ENCODE measurements at places on chromosomes 3 and 15.

- no peak for DNase-seq
Observed at GRCh38 chr15:69815793-69816192, 281.9 kb downstream of the TLE3 start.

DNA sequence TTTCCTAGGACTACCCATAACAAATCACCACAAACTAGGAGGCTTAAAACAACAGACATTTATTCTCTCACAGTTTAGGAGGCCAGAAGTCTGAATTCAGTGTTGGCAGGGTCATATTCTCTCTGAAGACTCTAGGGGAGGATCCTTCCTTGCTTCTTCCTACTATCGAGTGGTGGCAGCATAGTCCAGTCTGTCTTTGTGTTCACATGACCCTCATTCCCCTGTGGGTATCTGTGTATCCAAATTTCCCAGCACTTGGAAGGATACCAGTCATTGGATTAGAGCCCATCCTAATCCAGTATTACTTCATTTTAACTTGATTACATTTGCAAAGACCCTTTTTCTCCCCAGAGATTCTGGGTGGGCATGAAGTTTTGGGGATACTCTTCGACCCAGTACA is 63.8 kb downstream of the GMPS start:
- DNase-seq, result no peak

GRCh38 chr3:24062916-24063315 is 117.8 kb downstream of the NR1D2 start:
- DNase-seq, result no peak

- DNase-seq, result no peak
Observed at GRCh38 chr3:193830791-193831191, 237.8 kb downstream of the OPA1 start.

GRCh38 chr3:190521998-190522397 is 8.1 kb downstream of the IL1RAP start:
- DNase-seq, result no peak

- DNase-seq, result no peak
Observed at GRCh38 chr15:67165254-67166253, 88.9 kb downstream of the AAGAB start.

- DNase-seq, result no peak
Observed at GRCh38 chr3:134517791-134518190, 31.9 kb downstream of the CEP63 start.

DNA sequence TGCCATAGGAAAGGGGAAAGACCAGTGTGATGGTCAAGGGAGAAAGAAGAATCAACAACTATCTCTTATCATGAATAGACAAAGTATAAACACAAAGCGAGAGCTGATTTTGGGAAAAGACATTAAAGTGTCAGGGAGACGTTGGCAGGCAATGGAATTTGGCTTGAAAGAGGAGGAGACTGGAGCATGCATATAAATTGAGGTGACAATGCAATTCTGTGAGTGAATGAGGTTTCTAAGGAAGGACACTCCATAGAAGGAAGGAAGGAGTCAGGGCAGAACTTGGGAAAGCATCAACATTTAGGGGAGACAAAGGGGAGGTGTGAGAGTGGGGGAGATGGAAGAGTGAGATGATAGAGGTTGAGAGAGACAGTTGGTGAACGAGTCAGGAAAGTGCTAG is 543.0 kb upstream of the TBL1XR1 start:
- DNase-seq, result no peak

DNA sequence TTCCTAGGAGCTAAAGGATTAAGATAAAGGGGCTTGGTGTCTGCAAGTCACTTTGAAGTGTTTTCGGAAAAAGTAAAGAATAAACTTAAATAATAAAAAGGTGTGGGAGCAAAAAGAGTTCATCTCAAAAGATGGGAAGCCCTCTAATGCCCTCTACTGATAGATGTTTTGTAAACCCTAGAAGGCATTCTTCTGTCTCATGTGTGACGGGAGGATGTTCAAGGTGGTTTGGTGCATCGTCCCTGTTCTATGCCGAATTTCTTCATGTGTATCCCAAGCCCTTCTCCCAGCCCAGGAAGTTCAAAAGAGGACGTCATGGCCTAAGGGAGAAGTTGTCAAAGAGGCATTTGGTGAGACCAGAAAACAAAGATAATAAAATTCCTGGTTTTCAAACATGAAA is 37.2 kb downstream of the CCK start:
- peak; percentile 6 for DNase-seq

DNA sequence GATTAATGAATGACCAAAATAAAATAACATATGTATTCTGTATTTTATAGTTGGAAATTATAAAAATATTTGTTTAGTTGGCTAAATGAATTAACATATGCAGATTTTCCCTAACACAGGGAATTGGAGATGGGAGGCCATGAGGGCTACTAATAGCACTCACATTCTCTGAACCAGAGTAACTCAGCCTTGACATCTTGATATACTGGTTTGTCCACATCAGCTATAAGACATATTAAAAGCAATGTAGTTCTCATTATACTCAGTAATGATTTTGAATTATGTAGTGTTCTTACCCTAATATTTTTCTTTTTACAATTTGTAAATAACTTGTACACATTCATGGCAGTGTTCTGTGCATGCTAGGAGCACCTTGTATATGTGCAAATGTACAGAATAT is 255.9 kb downstream of the EPHA6 start:
- no peak for DNase-seq

DNA sequence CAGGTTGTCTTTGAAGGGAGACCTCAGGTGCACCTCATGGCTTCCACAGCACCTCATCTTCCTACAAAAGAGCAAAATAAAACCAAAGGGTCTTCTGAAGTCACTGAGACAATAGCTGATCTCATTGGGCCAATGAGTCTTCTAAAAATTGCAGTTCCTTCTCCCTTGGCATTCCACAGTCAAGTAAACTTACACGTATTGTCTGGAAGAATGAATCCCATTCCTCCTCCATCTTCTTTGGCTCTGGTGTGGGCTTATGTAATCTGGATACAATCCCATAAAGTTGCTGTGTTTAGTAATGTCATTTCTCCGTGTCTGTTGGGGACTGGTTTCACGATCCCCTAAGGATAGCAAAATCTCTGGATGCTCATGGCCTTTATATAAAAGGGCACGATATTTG is 85.5 kb upstream of the CGNL1 start:
- no peak for DNase-seq

- DNase-seq, result no peak
Observed at GRCh38 chr3:42827654-42828053, 18.4 kb downstream of the ACKR2 start.

GRCh38 chr3:21876782-21877181 is 125.8 kb upstream of the ZNF385D start:
- no peak for DNase-seq

DNA sequence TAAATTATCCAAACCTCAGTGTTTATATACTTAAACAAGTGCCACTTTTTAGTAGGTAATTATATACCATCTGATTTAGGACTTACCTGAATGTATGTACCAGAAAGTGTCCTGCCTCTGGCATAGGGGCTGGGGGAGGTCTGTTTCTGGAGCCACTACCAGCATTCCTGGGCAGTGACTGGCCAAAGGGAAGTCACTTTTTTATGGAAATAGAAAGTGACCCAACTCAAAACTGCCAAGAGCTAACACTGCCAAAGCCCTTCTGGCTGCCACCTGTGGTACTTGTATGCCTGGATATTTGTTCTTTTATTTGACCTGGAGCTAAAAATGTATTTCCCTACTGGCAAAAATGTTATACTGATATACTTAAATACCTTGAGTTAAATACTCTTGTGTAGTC is 42.7 kb downstream of the ESYT3 start:
- DNase-seq, result no peak

DNA sequence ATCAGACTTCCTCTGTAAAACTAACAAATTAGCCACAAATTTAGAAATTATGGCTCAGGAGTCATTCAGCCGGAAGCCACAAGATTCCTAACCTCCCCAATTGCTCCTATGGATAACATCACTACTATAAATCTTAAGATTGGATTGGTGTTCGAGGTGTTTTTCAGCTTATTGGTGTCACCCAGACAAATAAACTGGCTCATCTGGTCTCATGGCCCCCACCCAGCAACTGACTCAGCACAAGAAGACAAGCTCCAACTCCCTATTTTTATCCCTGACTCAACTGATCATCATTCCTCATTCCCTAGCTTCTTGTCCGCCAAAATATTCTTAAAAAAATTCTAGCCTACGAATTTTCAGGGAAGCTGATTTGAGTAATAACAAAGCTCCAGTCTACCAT is 135.1 kb upstream of the STRIT1 start:
- no peak for DNase-seq

DNA sequence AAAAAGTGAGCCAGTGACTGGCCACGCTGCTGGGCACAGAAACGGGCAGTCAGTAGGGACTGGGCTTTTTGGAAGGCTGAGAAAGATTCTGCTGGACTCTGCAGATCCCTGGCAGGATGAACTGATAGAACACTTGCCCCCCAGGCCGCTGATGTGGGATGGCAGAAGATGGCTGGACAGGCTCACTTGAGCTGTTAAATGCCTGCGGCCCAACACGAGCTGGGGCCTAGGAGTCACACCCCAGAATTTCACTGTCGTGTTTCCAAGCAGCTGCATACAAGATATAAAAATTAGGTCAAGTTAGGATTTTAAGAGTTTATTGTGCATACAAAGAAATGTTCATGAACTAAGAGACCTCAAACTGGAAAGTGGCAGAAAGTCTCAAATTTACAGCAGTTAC is 26.9 kb downstream of the GLDN start:
- DNase-seq, result no peak

DNA sequence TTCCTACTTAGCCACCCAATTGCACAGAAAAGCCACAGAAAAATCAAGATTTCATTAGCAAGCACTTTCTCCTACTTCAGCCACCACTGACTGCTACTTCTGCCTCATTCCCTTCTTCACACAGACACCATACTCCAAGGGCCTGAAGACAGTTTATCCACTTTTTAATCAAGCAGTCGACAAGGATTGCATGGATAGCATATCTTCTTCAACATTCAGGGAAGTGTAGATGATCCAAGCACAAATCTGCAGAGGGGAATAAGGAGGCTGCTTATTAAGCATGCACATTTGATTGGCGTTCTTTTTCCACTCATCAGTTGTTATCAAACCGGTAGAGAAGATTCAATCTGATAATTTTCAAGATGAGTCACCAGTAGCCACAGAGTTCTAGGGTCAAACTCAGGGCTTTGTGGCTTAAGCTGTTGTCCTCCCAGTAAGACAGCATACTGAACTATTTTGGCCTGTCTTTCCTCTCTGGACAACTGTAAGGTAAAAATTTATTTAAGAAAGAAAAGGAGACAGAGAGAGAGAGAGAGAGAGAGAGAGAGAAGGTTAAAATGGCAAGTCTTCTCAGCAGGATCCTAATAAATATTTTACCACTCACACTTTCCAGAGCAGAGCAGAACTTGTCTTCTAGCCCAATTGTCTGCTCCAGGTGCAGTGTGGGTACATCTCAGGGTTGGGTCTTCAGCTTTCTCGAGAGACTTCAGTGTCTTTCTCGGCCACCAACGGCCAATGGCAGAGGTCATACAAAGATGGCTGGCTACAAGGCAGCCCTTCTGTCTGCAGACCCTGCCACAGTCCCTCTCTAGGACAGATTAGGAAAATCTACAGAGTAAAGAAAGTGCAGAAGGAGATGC is 80.6 kb upstream of the BHLHE40 start:
- DNase-seq, result no peak

- DNase-seq, result no peak
Observed at GRCh38 chr15:60737217-60737616, 258.3 kb upstream of the ICE2 start.

- no peak for DNase-seq
Observed at GRCh38 chr3:122012821-122013220, 9.2 kb downstream of the ILDR1 start.

DNA sequence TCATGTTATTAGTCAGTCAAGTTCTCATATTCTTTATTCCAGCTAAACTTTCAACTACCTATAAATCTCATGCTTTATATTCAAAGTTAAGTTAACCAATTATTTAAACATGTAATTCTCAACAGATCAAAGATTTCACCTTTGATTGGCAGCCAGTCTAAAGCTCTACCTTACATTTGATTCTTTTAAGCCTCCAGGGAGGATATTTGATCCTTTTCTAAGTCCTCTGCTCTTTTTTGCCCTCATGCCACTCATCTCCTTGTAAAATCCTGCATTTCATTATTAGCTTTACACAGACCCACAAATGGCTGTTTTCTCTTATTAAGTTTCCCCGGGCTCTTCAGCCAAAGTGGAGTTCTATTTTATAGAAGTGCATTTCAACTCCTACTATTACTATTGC is 134.1 kb downstream of the NLGN1 start:
- DNase-seq, result no peak

GRCh38 chr15:49215768-49216739 is 46.0 kb downstream of the GALK2 start:
- no peak for DNase-seq

GRCh38 chr3:13653631-13654279 is 104.8 kb downstream of the FBLN2 start:
- no peak for DNase-seq

- no peak for DNase-seq
Observed at GRCh38 chr3:186976837-186977750, 46.8 kb downstream of the ST6GAL1 start.

GRCh38 chr3:66463054-66463631 is 37.7 kb downstream of the LRIG1 start:
- no peak for DNase-seq

GRCh38 chr3:4637265-4637664 is 144.1 kb downstream of the ITPR1 start:
- no peak for DNase-seq

- no peak for DNase-seq
Observed at GRCh38 chr3:116046350-116046749, 398.9 kb downstream of the LSAMP start.

DNA sequence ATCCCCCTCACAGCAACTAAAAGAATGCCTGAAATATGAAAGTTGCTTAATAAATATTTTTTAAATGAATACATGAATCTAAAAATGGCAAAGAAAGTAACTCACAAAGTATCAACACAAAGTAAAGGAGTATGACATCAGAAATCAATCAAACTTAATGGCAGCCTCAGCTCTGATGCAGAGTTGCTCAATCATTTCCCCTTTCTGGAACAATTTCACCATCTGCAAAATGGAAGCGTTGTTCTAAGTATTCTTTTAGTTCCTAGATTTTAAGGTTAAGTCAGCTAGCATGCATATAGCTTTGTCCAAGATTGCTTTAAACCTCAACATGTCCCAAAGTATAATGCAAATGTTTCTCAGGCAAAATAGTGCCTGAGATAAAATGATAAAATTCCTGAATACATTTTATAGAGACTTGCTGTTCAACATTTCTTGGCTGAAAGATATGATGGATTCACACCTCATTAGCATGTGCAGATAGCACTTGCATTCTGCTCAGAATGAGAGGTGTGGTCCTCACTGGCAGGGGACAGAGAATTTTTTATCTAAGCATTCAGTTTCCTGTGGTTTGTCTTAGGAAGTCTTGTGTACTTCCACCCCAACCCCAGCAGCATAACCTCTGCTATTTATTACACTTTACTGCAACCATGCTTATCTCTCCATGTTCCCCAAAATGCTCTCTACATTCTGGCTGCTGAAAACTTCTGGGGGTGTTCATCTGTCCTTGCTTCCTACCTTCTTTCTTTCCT is 429.3 kb downstream of the GRM7 start:
- DNase-seq, result no peak

- DNase-seq, result no peak
Observed at GRCh38 chr3:150495563-150496168, 50.6 kb downstream of the SERP1 start.

Data from SW 1271 (cell line).